Stimulated activated CD4-positive, alpha-beta T cell treated with anti-CD3 and anti-CD28 coated beads, Interleukin-15, amount 100 ng/mL, for 1 hour (primary cell): ENCODE measurements at places on chromosomes 1 and 21.

DNA sequence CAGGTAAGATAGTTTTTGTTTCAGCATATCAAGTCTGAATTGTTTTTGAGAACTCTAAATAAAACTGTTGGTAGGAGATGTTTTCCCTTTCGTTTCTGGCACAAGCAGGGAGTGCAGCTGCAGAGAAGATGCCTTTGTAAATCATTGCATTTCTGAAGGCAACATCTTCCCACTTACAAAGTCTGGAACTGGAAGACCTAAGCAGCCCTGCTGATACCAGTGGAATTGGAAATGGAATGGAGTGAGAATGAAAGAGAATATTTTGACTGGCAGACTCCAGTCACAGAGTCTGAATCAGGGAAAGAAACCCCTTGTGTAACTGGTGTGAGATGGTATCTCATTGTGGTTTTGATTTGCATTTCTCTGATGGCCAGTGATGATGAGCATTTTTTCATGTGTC is 815.6 kb downstream of the LTN1 start:
- no peak for DNase-seq

GRCh38 chr1:223827193-223827663 is 18.5 kb downstream of the TP53BP2 start:
- no peak for DNase-seq

DNA sequence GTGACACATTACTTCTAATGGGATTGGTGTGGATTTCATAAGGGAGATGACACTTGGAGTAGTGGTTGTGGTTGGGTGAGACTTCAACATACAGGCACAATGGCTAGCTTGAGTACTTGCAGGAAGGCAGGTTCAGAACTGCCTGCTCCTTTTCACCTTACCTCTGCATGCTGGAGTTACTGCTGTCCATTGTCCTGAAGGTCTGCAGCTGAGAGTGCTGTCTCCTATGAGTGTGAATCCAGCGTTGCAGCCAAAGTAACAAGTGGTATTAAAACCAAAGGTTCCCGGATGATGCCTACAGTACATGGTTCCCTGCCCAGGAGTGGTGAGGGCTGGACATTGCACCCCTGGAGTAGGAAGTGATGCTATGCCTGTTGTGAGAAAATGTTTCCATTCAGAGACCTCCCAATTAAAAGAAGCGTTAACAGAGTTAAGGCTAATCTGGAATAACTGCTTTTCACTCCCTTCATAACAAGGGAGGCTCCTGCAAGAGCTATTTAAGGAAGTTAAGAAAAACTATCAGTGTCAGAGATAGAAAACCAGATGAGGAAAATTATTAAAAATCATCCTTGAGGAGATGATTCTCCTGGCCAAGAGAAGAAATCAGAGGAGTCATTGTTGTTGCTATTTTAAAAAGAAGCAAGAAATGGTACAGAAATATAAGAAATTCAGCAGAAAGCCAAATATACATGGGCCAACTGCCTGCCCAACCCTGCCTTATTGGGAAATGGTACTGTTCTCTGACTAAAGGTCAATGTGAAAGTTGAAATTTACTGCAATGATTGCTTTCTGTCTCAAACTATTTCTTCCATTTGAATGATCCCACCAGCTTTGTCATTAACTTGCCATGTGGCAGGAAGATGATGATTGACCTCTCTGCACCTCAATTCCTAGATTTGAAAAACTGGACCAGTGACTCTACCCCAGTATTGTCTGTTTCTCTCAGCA is 9.8 kb upstream of the F5 start:
- no peak for DNase-seq

- DNase-seq = no peak
These were observed 270.2 kb downstream of the FOXD2 start for GRCh38 chr1:47708019-47708535.

- no peak for DNase-seq
These were observed 1.3 kb downstream of the KRTAP12-3 start for GRCh38 chr21:44658913-44659595.

- no peak for DNase-seq
These were observed 21.5 kb upstream of the ARHGAP29 start for GRCh38 chr1:94258873-94259331.

GRCh38 chr1:31605908-31606427 is 11.5 kb upstream of the HCRTR1 start:
- DNase-seq = no peak

GRCh38 chr1:171911506-171911905 is 70.2 kb downstream of the DNM3 start:
- no peak for DNase-seq

DNA sequence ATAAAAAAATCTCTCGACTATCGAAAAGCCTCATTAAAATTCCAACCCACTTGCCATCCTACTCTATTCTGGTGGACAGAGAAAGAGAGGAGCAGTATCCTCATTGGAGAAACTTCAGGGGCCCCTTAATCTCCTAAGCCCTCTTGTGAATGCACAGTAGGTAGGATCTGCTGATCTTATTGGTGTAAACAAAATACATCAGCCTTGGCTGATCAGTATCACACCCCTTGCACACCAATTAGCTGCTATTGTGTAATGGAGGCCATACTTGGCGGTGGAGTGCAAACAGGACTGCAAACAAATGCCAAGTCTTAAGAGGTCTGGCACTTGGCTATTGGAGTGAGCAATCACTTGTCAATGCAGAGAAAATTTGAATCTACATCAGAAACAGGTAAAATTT is 15.7 kb downstream of the VCAM1 start:
- no peak for DNase-seq

GRCh38 chr1:72284348-72285073 is 2.2 kb upstream of the NEGR1 start:
- DNase-seq = no peak

DNA sequence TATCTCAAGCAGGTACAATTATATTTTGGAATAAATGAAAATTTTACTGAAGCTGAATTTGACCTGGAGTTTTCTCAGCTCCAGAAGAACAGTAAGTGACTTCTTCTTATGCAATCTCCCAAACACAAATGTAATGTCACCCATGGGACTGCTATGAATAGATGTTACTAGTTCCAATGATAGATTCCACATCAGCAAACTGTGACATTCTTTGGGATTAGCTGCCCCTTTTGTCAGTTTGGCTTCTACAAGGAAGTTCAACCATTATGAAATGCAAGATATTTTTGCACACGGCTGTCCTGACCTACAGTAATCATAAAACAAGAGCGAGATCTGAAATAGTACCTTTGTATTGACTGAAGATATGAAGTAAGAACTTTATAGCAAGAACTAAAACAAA is 27.8 kb upstream of the TSNAX start:
- DNase-seq = no peak

GRCh38 chr1:52558941-52559340 is 6.0 kb upstream of the TUT4 start:
- DNase-seq = no peak
